Germinal center (tissue), 1 donor: ENCODE measurements at places on chromosomes 11 and 22.
A peak's percentile ranks its signal among the peaks of the same experiment; 100 is the strongest.

GRCh38 chr22:42949159-42949558, 65.8 kb downstream of the PACSIN2 start:
- DNase-seq = no peak

DNA sequence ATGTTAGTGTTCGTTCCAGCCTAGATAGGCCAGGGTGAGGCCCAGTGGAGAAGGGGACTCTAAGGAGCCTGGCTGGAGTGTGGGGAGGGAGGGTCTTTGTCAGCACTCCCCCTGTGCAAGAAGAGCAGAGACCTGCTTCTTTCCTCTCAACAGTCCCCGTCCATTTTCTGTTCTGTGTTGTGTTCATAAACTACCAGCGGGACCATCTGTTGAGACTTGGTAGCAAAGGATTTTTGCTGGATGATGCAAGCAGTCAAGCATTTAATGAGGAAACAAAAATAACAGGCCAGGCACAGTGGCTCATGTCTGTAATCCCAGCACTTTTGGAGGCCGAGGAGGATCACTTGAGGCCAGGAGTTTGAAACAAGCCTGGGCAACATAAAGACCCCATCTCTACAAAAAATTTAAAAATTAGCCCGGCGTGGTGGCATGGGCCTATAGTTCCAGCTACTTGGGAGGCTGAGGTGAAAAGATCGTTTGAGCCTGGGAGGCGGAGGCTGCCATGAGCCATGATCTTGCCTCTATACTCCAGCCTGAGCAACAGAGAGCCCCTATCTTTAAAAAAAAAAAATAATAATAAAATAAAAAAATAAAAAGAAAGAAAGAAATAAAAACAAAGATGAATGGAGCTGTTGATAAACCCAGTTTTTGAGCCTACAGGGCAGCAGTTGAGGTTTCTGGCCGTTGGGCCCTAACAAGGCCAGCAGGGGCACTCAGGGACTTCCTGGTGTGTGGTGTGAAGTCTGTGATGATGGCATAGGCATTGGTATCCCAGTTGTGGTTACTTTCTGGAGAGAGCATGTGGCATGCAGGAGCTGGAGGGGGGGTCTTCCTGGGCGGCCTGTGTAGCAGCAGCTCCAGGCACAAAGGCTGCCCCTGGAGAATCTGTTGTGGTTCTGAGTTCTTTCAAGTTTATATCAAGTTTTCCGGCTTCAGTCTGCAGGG, 1.7 kb upstream of the TXNRD2 start:
- DNase-seq = no peak

DNA sequence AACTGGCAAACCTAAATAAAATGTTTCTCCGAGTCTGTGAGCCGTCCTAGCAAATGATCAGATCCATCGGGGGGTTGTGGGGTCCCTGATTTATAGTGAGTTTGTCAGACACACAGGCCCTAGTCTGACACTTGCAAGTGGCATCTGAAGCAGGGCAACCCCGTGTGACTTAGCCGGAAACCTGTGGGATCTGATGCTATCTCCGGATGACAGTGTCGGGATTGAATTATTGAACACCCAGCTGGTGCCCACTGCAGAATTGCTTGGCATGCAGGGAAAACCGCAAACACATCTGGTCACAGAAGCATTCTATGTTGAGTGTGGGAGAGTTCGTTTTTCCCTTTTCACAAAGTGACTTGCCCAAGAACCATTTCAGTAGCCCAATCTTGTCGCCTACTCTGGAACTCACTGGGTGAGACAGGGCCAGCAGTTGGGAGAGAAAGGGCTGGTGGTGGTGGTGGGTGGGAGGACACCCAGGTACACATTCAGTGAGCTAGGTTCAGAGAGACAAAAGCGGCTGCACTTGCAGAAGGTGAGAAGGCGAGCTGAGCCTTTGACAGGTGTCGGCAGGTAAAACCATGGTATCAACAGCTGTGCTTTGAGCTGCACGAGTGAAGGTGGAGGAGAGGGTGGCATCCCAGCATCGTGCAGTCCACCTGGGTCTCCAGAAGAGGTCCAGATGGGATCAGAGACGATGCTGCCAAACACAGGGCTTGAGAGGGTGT, 33.7 kb upstream of the B3GAT1 start:
- DNase-seq = no peak

DNA sequence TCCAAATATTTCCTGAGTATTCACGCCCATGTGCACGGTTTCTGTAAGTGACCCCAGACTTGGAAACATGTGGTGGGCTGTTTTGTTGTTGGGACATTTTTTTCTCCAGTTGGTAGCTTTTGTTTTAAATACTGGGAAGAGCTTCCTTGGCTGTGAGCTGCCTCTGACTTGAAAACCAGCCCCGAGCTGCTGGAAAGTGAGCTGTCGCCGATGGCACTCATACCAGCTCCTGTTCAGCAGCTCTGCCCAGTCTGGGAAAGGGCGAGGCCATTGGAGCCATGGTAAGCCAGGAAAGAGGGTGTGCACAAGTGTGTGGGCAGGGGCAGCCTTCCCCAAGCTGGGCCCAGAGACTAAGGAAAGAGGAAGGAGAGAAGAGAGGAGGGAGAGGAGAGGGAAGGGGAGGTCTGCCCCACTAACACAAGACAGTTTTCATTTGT, 3.2 kb upstream of the FLI1 start:
- no peak for DNase-seq

- no peak for DNase-seq
Measured at GRCh38 chr11:103792981-103793468, 243.4 kb upstream of the DDI1 start.

DNA sequence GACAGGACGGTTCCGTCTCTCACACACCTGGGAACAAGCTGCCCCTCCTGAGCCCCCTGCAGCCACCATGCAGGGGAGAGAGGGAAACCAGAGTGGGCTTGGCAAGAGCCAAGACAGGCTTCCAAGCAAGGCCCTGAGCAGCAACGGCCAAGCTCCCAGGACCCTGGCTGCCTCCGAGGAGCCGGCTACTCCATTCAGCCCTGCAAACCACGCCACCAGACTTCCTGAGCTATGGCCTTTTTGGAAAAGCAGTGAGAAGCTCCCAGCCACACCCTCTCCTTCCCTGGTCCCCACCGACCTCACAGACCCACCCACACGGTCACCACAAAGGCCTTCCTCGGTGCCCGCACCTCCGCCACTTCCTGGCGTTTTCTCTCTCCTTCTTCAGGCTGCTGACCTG, 479.0 kb downstream of the BRD1 start:
- no peak for DNase-seq

- DNase-seq = no peak
Measured at GRCh38 chr11:60208951-60209350, 26.1 kb upstream of the MS4A6A start.

DNA sequence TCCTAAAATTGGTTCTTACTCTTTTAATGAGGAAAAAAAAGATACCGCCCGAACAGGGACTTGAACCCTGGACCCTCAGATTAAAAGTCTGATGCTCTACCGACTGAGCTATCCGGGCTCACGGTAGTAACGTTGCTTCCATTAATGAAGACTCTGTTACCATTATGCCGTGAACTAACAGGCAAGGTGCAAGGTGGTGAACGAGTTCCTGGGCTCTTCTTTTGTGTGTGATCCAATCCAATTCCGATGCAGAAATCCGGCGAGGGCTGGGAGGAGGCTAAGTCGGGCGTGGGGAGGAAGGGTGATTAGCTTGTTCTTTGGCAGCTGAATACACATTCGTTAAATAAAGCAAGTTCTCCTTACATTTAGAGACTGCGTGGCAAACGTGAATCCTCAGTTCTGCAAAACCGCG, 49.0 kb downstream of the OR4D9 start:
- peak; percentile 45 for DNase-seq

GRCh38 chr22:25750569-25751173, 8.7 kb downstream of the MYO18B start:
- no peak for DNase-seq

- no peak for DNase-seq
Measured at GRCh38 chr11:106491751-106492150, 414.3 kb downstream of the AASDHPPT start.

GRCh38 chr11:96037405-96037949, 113.6 kb upstream of the MTMR2 start:
- DNase-seq = no peak

DNA sequence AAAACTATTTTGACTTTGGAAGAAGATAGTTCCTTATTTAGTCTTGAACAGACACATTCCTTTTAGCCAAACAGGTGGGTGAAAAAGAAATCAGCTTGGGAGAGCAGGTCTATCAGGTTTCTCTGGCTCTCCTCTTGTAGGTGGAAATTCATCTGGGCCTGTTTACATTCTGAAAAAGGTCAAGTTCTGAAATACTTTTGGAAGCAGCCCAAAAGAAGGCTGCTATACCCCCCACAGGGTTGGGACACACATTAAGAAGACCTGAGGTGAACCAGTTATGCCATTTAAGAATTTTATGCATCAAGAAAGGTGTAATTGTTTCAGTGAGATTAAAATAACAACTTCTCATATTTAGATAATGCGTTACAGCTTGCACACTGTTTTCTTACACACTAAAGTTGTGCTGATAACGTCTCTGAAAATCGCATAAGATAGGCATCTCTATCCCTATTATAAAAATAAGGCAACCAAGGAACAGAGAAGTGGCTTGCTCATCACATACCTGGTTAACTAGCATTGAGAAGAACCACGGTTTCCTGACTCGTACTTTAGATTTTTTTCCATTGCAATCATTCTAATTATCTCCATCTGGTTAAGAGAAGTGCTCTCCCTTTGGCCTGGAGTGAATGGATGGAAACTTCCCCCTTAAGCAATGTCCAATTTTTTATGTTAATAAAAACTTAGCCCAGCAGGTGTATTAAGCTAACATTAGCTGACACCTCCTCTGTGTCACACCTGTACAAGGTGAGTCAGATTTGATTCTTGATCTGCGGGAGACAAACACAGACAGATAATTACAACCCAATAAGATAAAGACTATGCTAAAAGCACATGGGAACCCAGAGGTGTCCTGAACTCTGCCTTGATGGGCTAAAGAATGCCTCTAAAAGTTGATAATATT, 60.5 kb upstream of the UCP3 start:
- no peak for DNase-seq

DNA sequence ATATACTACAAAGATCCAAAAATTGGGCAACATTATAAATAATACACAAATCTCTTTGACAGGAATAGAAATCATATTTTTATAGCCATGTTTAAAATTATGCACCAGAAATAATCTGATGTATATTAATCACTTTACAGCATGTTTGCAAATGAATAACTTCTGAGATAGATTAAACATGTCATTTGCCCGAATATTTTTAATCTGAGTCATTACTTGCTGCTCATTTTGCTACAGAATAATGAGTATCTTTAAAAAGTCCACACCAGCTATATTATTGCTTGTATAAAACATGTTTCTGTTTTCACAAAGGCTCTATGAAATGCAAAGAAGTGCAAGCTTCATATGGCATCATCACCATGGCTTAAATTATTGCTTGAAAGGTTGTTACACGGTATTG, 336.8 kb downstream of the GUCY1A2 start:
- no peak for DNase-seq

GRCh38 chr22:36156515-36157419, 3.8 kb downstream of the APOL3 start:
- DNase-seq = no peak

DNA sequence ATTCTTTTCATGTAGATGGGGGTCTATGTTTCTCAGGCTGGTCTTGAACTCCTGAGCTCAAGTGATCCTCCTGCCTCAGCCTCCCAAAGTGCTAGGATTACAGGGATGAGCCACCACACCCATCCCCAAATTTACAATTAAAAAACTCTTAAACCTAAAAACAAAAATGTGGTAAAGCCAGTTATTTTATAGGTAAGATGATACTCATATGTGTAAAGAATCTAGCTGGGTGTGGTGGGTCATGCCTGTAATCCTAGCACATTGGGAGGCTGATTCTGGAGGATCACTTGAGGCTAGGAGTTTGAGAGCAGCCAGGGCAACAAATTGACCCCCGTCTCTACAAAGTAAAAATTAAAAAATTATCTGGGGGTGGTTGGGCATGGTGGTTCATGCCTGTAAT, 4.0 kb upstream of the RBM14 start:
- DNase-seq = no peak

DNA sequence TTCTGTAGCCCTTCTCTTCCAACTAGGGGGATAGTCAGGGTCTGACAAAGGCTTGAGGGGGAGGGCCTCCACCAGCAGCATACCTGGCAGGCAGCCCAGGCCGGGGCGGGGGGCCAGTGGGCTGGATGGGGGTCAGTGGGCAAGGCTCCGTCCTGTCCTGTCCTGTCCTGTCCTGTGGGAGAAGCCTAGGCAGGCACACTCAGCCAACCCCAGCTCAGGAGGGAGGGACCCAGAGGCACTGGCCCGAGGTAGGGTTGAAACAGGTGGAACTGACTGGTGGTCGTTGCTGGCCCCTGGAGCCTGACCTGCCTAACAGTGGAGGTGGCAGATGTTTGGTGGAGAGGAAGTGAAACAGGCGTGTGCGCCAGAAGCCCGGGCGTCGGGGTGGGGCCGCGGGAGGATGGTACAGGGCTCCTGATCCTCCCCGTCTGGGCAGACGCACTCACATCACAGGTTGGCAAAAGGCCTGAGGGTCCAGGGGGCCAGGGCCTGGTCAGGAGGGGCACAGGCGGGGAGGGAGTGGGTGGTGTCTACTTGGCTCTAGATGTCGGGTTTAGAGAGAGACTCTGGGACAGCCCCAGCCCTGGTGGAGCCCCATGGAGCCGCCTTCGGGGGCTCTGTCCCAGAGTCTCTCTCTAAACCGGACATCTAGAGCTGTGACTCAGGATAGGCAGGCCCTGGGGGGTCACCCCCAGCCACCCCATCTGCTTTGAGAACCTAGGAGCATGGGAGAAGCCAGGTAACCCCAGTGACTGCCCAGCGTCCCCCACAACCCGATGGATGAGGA, 32.5 kb upstream of the GRAMD4 start:
- DNase-seq = peak; percentile 94

DNA sequence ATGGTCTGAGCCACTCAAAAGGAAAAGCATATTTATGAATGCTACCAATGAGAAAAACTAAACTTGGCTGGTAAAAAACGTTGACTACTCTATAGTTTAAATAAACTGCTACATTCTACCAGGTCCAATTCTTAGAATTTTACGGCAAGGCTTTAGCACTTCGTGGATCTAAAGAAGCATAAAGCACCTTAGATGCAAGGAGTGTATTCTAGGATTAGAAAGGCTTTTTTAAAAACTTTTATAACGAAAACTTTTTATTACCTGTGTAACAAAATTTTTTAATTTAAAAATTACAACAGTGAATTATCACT, 13.9 kb downstream of the PHF21A start:
- DNase-seq = no peak

GRCh38 chr22:17862646-17863181, 88.4 kb upstream of the BID start:
- no peak for DNase-seq
